ENCODE measurements at places on chromosomes 2 and 18.

DNA sequence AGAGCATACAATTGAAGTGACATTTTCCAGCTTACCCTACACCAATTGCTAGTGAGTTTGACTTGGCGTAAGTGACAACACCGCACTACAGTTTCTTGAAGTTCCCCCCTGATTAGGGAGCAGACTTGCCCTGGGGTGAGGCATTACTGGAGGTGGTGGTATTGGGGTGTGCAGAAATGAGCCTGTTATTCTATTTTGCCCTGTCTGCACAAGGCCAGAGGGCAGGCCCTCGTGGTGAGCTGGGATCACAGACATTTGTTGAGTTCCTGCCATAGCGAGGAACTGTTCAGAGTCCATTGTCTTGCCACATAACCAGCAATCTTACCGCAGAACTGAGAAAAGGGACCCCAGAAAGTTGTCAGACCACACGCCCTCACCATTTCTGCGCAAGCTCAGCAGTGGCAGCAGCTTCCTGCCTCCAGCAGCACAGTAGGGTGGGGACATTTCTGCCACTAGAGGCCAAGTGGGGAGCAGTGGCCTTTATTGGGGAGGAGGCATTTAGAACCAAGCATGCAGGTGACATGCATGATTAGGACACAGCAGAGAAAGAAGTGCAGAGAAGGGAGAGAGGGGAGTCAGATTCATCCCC lies 103.6 kb upstream of the BCL2L11 start:
- DNase-seq = no peak

GRCh38 chr2:28828382-28828781 lies 17.7 kb downstream of the SPDYA start:
- no peak for DNase-seq

DNA sequence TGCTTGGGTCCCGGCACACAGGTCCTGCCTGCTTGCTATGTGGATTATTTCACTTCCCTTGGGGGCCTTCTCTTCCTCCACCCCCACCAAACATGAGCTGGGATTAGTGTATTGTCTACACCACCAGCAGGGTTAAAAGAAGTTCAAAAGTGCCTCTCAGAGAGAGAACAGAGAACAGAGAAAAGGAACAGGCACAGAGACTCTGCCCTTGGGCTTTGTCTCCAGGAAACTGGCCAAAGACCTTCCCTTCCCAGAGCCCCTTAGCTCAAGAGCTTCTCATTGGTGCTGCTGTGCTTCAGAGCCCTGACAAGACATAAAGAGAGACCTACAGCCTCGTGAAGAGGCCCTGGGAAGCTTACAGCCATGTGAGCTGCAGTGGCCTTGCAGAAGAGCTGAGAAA lies 7.1 kb upstream of the FIGLA start:
- no peak for DNase-seq

DNA sequence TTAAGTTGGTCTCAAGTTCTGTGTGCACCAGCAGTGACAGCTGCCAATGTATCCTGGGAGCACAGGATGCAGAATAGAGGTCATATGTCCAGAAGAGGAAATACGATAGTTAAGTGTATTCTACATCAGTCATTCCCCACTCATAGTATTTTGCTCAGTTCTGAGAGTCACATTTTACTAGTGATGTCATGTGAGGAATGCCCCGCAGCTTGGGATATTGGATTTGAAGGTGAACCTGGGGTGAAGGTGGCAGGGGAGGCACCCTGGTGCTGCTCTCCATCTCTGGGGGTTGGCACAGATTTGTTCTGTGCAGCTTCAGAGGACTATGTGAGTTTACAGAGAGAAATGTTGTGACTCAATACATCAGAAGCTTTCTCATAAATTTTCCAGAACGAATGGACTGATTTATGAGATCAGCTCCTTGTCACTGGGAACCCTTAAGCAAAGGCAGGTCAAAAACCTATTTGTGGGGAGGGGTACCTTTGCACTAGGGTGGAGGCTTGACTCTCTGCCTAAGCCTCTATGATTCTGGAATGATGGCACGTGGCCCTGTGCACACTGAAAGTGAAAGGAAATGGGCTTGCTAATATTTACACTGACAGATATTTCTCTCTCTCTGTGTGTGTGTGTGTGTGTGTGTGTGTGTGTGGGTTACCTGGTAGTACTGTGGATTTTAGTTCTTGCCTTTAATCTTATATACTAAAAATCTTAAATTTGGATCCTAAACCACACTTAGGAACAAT lies 95.9 kb downstream of the NEB start:
- no peak for DNase-seq

- DNase-seq = no peak
Observed at GRCh38 chr18:24669502-24669901, 209.1 kb downstream of the HRH4 start.

DNA sequence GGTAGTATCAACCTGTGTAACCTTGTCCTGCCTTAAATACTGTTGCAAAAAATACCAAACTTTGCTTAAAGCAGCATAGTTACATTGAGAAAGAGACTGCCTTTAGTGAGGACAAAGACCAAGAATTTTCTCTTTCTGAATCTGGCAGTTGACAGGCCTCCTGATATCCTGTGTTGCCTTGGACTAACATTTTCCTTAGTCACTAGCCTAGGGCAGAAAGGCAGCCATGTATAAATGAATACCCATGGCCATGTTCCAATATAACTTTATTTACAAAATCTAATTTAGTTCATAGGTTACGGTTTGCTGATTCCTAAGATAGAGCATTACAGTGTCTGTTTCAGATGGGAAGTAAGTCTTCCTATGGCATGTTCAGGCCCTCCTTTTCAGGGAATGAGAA lies 895.4 kb downstream of the CNTNAP5 start:
- DNase-seq = no peak

GRCh38 chr2:129067070-129067469 lies 748.4 kb upstream of the HS6ST1 start:
- no peak for DNase-seq

GRCh38 chr2:71283131-71283530 lies 48.5 kb upstream of the ZNF638 start:
- DNase-seq = no peak

- DNase-seq = no peak
Observed at GRCh38 chr2:153132418-153132817, 346.1 kb downstream of the RPRM start.

DNA sequence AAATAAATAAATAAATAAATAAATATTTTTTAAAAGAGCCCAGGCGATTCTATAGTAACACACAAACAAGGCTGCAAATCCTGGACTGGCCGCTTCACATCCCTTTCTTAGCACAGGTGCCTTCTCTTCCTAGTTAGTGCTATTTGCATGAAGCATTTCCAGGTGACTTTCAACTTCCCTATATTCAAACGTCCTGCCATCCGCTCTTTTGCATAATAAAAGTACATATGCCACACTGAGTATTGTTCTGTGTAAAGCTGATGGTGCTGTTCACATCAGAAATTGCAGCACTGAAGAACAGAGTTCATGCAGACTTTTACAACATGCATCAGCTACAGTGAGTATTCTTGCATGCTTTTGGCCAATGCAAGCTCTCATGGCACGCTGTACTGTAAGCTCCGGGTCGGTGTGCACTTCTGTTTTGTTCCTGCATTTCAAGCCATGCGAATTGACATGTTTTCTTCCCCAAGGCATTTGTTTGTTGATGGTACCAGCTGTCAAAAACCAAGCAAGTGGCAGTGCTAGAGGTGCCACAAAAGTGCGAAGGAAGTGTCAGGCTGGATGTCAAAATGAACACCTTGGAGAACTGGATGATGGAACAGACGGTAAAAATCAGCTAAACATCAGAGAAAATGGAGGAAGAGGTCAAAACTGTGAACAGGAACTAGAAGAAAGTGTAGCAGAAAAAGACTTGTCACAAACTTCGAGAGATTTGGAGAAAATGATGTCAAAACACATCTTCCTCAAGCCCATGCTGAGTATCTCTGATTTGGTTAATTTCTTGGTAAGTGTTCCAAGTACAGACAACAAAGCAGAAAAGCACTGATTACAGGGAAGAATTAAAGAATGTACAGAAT lies 25.5 kb upstream of the CEP68 start:
- DNase-seq = no peak

DNA sequence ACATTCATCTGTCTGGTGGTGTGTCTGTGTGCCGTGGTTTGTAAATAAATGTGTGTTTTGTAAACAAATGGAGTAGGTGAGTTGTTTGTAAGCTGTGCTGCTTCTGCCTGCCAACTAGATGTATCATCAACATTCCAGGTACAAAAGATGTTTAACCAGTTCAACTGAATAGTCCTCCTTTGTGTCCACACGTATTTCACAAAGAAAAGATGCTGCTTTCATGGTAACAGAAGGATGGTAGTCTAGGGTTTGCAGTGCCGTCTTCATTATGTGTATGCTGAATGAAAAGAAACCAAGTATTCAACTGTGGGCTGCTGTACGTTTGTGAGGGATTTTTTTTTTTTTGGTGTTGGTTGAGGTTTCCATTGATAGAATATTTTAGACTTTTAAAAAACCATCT lies 72.1 kb downstream of the CAMKMT start:
- no peak for DNase-seq

DNA sequence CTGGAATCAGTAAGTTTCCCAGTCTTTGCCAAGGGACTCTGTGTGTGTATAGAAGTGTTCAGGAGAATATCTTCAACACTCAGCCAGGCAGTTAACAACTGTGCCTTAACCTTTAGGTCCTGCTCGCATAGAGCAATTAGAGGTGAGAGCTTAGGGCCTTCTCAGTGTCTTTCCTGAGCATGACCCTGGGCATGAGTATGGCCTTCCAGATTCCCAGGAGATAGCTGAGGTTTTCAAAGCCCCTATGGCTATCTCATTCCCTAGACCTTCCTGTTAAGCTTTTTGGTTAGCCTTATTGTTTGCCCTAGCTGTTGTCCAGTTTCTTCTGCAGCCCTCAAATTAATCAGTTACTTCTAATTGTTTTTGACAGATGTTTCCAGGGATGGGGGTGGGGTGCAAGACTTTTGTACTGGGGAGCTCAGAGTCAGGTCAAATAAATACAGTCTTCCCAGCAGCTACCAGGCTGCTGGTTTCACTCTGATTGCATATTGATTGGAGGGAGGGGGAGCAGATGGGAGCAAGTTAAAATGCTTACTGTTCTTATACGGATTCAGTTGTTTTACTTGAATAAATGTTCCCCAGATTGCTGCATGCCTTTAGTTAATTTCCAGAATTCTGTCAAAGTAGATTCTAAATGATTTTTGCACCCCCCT lies 23.1 kb downstream of the PDK1 start:
- DNase-seq = no peak

DNA sequence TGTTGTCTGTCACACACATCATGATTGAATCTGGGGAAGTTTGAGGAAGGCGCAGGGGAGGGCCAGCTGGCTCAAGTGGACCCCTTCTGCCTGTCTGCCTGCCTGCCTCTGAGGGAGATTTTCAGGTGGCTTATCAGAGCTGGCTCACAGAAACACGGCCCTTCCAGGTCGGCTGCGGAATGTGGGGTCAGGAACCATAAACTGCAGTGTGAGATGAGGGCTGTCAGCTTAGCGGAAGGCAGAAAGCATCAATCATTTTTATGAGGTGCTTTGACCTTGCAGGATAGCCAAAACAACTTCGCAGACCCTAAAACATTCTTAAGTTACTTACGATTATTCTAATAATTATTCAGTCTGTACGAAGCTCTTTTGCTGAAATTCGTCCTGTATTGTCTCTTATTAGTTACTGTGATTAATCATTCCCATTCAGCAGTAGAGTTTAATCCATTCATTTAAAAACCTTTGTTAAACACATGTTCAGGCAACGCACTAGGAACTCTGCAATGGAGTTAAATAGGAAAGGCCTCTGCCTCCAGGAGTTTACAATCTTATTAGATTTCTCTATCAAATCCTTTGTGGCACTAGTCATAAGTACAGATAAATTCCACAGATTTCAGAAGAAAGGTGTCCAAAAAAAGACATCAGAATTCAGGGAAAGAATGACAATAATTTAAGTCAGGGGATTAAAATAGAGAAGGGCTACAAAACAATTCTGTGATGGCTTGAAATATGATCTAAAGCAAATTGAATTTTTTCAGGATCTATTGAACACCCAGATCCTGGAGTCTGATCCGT lies 371.6 kb downstream of the HRH4 start:
- DNase-seq = no peak

DNA sequence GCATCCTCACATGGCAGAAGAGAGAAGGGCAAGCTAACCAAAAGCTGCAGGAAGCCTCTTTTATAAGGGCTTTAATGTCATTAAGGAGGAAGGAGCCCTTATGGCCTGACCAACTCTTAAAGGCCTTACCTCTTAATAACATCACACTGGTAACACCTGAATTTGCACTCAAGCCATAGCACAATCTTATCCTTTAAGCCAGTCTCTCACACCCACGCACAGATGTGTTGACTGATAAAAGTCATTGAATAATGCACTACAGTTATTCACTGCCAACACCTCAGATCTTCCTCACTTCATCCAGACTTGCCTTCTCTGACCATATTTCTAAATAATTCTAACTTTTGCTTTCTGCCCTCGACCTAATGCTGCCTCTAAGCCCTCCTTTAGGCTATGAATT lies 516.8 kb downstream of the ADCYAP1 start:
- no peak for DNase-seq

DNA sequence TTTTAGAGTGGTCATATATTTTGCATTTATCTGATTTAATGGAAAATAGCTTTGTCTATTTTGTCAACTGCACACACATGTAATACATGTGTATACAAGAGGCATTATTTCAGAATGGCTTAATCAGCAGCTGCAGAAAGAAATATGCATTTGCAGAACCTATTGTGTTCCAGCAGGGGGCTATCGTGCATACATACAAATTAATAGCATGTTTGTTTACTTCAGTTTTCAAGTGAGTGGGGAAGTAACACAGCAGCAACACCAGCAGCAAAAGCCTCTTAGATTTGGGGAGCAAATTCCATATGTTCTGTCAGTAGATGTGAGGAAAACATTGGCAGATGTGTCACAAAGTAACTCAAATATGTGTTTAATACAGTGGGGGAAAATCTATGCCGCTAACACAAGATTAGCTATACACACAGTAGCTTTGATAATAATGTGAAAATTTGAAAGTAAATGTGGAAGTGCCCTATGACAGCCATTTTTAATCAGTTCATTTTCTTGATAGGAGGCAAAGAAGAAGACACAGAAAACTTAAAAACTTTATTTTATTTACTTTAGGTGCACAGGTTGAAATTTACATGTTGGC lies 218.1 kb downstream of the WDR7 start:
- no peak for DNase-seq

GRCh38 chr2:100643906-100644501 lies 81.2 kb downstream of the PDCL3 start:
- no peak for DNase-seq

DNA sequence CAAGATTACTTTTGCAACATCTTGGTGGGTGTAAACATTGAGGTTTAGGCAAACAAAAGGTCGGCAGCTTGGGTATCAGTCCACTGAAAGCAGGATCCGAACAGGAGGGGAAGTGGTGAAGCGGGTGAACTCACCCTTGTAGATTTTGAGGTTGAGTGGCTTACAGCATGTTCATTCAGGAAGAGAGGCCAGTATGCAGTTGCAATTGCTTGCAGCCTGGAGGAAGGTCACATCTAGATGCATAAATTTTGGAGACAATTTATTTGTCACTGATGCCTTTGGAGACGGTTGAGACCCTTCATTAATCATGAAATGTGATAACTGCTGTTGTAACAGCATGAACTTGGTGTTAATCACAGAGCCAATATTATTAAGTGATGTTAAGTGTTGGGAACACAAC lies 131.1 kb downstream of the LTBP1 start:
- no peak for DNase-seq

All from GM04503 (cell line).